Esophagus squamous epithelium (tissue), 5 donors: ENCODE measurements at places on chromosomes 3 and 15.

DNA sequence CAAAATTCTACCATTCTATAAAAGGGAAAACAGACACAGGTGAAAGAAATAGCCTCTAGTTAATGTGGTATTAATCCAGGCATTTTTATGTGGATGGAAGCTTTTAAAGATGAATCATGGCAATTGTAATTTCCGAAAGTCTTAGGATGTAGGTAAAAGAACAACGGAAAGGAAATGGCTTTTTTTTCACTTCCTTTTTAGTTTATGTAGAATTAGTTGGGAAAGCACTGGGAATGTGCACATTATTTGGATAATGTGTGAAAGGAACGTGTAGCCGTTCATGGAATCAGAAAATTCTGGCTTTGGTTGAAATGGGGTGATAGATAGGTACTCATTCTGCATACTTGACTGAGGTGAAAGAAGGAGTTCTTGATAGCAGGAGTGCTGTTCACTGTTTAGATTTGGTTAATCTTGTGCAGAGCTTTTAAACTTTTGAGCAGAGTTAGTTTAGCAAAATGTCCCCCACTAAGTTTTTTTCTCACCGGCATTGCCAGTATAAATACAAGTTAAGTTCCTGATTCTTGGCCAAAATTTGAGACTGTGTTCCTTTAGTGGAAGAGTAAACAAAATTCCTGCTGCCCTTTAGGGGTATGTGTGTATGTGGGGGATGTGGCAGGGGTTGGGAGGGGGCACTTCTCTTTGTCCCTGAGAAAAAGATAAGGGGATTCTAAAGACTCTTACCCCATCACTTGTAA is 20.2 kb upstream of the UTS2B start:
- DNase-seq: no peak

- no peak for DNase-seq
Observed at GRCh38 chr3:113775516-113775915, 28.7 kb downstream of the ATP6V1A start.

- no peak for DNase-seq
Observed at GRCh38 chr3:126664591-126665214, 9.8 kb upstream of the TXNRD3 start.

DNA sequence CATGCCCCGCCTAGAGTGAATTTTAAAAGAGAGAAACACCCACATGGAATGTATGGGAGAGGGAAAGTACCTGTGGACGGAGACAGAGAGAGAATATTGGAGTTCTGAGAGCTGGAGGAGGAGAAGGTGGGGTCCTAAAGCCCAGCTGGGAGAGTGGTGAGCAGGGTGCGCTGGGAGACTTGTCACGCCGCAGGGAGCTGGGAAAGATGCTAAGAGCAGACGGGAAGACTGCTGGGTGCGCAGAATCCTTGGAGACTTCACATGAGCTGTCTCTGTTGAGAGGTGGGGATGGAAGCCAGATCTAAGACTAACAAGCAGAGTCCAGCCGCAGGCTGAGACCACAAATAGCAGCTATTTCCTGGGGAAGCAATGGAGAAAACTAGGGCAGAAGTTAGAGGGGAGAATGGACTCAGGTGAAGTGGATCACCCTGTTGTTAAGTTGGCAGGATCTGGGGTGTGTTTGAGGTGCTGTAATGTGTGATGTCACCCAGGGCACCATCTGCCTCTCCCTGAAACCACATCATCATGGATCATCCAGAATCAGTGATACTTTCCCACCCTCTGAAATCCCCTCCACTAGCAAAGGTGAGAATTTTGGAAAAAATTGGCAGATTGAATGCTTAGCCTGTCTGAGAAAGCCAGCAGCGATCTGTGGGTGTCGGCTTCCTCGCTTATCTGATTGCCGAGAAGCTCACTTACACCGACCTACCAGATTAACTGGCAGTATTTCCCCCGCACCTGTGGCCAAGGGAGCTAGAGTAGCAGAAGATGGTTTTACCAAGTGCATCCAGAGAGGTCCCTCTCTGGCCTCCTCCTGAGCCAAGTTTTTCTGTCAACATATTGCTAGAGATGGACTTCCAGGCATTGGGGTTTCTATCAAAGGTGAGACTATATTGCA is 174.8 kb upstream of the BHLHE40 start:
- DNase-seq: no peak

DNA sequence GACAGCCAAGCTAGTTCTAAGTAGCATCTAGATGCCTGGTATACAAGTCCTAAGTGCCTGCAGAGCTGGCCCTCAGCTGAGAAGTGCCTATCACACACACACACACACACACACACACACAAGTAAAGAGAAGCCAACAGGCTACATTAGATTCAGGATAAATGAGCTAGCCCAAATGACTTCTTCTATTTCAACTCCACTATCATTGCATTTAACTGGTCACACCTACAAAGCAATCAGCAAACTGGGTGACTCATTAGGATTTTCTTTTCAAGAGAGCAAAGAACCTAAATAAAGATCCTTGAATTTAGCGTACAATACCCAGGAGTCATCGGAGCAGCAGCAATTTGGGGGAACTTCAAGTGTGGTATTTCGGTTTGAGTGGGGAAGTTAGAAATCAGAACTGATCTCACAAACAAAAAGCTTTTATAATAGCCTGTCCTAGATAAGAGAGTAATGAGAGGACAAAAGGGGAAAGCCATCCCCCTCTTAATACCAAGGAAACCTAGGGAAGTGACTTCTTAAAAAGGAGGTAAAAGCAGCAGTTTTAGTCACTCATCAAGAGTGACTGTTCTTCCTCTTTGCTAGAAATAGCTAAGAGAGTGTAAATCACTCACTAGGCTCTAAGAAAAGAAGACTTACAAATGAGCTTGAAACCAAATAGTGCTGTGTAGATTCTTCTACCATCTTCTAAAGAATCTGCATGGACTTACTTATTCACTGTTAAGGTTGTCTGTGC is 112.7 kb downstream of the TNIK start:
- no peak for DNase-seq

DNA sequence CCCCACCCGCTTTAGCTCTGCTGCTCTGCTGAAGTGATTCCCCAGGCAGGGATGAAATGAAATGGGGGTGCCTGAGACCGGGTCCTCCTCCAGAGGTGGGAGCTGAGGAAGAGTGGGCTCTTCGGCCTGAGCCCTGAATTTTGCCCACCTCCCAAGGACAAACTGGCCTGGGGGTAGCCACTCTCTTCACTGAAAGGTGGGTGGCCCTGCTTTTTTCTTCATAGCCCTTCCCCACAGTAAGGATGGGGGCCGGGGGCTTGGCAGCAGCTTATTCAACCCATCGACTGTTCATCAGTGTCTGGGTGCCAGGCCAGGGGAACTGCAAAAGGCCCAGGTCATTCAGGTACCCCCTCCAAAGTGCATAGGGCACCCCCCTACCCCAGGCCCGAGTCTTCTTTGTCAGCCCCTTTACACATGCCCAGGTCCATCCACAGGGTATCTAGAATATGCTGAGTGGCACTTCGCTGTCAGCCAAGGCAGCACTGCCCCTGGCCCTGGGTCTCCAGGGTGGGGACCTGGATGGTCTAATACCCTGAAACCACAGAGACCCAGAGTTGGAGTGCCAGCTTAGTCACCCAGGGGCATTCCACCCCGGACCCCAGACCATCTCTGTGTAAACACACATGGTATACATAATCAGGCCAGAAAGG is 7.9 kb downstream of the SCN5A start:
- DNase-seq: no peak

- no peak for DNase-seq
Observed at GRCh38 chr3:163768048-163768447, 1310.2 kb downstream of the SI start.

GRCh38 chr3:72238801-72239200 is 453.9 kb upstream of the PROK2 start:
- no peak for DNase-seq

GRCh38 chr15:29765898-29766527 is 56.3 kb downstream of the TJP1 start:
- no peak for DNase-seq

GRCh38 chr3:151743855-151744254 is 10.1 kb downstream of the AADACL2 start:
- DNase-seq: no peak

GRCh38 chr3:107271787-107272387 is 105.4 kb upstream of the CCDC54 start:
- no peak for DNase-seq

DNA sequence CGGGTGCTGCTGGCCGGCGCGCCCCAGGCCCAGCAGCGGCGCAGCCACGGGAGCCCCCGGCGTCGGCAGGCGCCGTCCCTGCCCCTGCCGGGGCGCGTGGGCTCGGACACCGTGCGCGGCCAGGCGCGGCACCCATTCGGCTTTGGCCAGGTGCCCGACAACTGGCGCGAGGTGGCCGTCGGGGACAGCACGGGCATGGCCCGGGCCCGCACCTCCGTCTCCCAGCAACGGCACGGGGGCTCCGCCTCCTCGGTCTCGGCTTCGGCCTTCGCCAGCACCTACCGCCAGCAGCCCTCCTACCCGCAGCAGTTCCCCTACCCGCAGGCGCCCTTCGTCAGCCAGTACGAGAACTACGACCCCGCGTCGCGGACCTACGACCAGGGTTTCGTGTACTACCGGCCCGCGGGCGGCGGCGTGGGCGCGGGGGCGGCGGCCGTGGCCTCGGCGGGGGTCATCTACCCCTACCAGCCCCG is 777 bp downstream of the LOXL1 start:
- no peak for DNase-seq

DNA sequence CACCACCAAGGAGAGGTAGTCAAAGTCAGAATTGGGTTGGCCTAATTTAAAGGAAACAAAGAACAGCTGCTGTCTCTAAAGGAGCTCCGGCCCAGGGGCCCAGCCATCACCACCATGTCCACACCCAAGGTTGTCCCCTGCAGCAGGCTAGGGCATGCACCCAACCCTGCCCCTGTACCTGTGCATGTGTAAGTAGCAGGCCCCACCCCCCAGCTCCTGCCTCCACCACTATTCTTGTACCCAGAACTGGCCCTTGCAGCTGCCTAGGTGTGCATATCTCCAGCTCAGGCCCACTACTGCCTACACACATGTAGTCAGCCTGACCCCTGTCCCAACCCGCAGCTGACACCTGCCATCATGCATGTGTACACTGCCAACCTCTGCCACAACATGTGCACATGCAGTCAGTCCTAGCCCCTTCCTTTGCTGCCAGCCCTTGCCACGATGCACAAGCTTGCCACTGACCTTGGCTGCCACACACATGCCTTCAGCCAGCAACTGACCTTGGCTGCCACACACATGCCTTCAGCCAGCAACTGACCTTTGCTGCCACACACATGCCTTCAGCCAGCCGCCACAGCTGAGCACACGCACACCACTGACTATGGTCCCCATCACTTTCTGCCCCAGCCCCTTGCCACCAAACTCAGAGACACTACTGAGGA is 39.7 kb downstream of the FGF12 start:
- no peak for DNase-seq

GRCh38 chr15:44009038-44009437 is 182.2 kb downstream of the WDR76 start:
- DNase-seq: no peak

- no peak for DNase-seq
Observed at GRCh38 chr3:134074001-134074789, 44.5 kb upstream of the SLCO2A1 start.

GRCh38 chr15:64634027-64634426 is 141.4 kb downstream of the RBPMS2 start:
- DNase-seq: no peak

GRCh38 chr3:148796799-148797198 is 30.8 kb upstream of the CPB1 start:
- no peak for DNase-seq

- DNase-seq: no peak
Observed at GRCh38 chr3:171827836-171828458, 15.2 kb upstream of the TMEM212 start.

GRCh38 chr15:39144613-39145499 is 436.0 kb upstream of the THBS1 start:
- DNase-seq: no peak

- DNase-seq: no peak
Observed at GRCh38 chr15:87527416-87527815, 729.1 kb downstream of the NTRK3 start.

DNA sequence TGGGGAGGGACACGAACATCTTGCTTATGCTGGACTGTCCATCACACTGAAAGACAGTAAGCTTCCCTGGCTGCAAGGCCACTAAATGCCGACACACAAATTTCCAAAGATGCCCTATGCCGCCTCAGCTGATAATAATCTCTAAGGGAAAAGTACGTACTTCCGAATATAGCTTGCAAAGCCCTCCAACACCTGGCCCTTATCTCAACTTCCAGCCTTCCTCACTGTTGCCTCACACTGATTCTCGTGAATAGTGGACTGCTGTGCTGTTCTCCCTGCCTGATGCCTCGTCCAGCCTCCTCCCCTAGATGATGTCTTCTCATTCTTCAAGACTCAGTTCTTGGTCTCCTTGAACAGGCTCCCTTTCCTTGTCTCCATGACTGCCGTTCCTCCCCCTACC is 72.3 kb downstream of the CD47 start:
- no peak for DNase-seq

GRCh38 chr15:59558851-59559250 is 52.7 kb upstream of the GCNT3 start:
- DNase-seq: no peak

DNA sequence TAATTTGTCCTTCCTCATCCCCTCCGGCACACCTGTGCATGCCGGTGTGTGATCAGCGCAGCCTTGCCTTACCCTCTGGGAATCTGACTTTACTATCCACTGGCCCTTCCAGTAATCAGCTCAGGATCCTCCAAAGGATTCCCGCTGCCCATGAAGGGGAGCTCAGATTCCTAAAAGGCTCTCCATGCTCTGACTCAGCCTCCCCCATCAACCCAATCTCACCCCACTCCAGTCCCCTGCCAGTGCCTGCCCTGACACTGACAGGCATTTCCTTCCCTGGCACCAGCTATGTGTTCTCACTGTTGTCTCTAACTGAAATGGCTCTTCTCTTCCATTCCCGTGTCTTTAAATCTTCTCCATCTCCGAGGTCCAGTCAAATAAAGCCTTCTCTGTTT is 7.3 kb upstream of the BCL2A1 start:
- no peak for DNase-seq

GRCh38 chr15:89330881-89331595 is 3.6 kb downstream of the POLG start:
- no peak for DNase-seq

GRCh38 chr3:153783106-153783505 is 338.1 kb upstream of the ARHGEF26 start:
- DNase-seq: no peak

DNA sequence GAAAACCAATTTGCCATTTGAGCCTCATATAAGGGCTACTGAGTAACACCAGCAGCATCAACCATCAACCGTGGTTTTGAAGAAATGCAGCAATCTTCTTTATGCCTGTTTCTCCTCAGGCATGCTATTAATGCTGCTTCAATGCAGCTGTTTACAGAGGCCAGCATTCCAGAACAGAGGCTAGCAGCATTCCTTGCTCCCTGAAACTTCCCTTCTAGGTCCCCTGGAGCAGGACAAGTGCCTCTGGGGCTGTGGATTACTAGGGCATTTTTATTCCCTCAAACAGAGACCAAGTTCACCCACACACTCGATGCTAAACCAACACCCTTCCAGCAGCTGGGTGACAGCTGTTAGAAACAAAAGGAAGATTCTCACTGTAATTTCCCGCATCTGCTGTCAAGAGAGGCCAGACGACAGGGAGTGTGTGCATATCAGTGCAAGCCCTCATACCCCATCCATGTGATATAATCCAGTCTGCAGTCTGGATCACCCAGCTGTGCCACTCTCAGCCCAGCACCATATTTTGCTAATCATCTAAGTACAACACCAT is 57.5 kb downstream of the HOMER2 start:
- DNase-seq: no peak
